Lower lobe of right lung (tissue), 2 donors: ENCODE measurements at places on chromosomes 2 and 18. TPM values are rescaled to one million over a fixed set of nuclear protein-coding genes. Genes with fewer than 3 reads are reported as not detected.

- no peak for DNase-seq
Measured at GRCh38 chr2:133411857-133412256, 156.4 kb downstream of the NCKAP5 start.

DNA sequence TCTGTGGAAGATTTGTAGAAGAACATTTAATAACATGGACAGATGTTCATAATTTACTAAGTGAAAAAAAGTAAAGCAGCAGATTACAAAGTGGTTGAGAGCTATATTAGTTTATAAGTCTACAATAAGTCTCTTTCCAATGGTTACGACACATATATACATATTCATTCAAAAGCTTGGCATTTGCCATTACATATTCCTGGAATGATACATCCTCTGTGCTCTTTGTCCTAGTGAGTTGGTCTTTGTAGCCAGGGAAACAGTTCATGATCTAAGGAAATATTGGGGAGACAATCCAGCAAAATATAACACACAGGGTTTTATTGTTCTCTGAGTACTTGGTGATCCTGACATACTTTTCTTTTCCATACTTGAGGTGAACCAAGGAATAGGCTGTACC is 32.5 kb upstream of the SOS1 start:
- no peak for DNase-seq

The TM4SF20 gene
- total RNA-seq = not detected

DNA sequence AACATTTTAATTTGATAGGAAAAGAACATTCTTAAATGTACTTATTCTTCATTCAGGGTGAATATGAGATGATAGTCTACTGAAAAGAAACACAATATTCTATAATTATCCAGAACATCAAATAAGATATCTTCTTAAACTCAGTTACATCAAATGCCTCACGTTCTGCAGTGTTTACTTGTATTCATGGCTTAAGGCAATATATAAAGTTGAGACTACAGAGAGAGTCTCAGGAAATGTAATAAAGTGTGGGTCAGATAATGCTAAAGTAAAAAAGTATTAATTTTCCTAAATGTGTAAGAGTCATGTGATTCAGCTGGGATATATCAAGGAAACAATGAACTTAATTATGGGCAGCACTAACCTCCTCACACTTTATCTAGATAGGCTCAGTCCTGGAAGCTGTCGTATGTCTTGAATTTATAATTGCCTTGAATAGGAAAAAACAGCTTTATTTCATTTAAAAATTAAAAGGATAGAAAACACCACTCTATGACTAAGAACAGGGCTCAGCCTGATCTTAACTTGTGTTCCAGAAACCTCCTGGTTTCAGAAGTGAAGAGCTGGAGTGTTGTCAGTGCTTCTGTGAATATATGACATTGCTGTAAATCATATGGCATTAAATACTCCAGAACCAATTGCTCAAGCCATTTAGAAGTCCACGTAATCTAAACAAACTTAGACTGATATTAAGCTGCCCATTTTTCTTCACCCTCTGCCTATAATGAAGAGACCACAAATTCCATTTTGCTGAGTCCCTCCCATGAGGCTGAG is 240.2 kb downstream of the FSIP2 start:
- no peak for DNase-seq

DNA sequence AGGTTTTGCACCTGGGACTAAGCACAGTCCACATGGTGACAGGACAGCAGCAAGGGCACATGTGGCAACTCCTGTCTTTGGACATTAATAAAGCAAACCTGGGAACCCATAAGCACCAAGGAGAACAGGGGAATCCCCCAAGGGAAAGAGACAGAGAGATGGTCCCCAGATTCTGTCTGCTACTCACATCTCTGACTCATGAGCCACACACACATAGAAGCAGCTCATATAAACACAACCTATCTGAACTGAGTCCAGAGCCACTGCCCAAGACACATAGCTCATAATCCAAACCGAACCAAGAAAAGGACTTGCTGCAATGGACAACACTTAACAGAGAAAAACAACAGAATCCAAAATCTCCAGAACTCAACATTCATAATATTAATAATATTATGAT is 82.5 kb downstream of the OSBPL1A start:
- no peak for DNase-seq

The ANKRD30BL gene
- total RNA-seq = not detected

The GPR39 gene
- total RNA-seq = 11.2 TPM

GRCh38 chr18:55396979-55397378 is 191.0 kb downstream of the TCF4 start:
- no peak for DNase-seq

The COL5A2 gene
- 26.3 TPM for total RNA-seq

DNA sequence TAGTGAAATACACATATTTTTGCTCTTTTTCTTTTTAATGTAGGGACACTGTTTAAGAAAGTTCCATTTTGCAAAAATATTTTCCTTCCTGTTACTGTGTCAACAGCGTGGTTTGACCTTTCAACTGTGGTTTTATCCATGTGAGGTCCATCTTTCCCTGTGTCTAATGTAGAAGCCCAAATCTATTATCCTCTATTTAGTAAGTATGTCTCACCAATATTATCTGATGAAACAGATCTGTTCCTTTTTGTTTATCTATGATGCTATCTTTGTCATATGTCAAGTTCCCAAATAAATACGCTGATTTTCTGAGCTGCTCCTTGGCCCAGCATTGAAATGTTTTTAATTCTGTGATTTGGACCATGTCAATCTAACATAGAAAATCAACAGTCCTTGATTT is 3.5 kb upstream of the ARHGAP15 start:
- no peak for DNase-seq

GRCh38 chr2:44972771-44973535 is 31.5 kb downstream of the SIX3 start:
- DNase-seq = no peak

DNA sequence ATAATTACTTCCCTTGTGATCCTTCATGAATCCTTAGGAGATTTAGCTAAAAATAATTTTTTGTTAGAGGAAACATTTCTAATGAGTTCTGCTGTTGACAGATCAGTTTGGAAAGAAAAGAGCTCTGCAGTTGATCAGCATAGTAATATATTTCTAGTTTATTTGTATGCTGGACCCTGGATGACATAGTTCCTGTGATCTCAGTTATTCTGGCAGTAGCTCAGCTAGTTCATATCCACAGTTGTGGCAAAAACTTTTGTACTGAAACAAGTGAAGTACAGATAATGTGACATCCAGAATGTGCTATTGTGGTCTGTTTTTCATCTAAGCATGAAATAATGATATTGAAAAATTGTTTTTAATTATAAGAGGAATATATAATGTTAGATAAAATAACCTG is 33.7 kb downstream of the ABI2 start:
- DNase-seq = no peak

DNA sequence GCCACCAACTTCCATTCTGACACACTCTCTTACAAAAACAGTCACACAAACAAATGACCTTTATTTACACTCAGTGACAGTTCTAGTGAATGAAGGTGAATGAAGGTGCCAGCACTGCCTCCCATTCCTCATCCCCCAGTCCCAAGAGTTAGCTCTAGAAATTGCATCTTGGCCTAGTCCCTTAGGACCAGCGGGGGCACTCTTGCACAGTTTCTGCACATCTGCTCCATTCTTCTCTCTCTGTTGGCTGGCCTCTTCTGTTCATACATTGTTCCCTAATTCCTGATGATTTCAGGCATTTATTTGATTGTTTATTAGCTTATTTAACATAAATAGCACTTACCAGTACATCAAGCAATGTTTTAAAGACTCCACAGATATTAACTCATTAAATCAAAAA is 30.9 kb downstream of the GAREM1 start:
- DNase-seq = no peak

The GPR45 gene
- not detected for total RNA-seq

- no peak for DNase-seq
Measured at GRCh38 chr2:171798156-171798820, 95.8 kb downstream of the SLC25A12 start.

DNA sequence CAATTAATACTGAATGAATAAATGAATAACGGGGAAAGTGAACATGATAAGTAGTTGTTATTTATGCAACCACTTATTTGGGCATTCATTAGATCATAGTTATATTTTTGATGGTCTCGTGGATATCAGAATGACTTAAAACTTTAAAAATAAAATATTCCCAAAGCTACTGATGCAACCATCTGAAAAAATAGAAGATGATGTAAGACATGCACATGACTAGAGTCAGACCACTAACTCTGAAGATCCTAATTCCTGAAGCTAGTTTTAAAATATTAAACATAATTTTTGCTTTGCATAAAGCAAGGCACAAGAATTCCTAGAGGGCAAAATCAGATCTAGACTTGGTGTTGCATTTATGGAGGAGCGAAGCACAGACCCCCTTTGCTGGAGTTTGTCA is 616.1 kb downstream of the IRS1 start:
- no peak for DNase-seq

DNA sequence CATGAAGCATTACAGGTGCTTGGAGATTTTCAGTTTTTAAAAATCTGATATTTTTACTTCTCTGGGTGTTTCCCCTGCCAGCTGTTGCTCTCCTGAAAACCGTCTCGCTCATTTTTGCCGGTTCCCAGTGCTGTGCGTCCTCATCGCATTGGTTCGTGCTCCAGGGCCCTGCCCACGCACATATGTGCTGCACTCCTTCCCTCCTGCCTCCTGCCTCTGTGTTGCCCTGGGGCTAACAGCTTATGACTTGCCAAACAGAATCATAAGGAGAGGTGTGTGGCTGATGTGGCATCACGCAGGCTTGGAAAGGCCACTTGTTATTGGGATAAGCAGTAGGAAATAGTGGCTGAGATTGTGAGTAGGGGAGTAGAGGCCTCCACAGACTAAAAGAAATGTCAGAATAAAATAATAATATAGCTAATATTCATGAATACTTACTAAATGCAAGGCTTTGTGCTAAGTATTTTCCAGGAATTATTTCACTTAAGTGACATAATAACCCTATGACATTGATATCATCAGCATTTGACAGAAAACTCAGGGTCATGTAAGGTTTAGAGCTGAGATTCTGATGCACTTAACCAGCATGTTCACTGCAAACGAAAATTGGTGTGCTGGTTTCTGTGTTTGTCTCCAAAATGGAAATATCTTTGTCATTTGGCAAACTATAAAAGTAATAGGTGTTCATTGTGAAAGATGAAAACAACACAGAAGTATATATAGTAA is 53.5 kb downstream of the SLC4A1AP start:
- no peak for DNase-seq
